ENCODE measurements at places on chromosomes 6 and 20.

DNA sequence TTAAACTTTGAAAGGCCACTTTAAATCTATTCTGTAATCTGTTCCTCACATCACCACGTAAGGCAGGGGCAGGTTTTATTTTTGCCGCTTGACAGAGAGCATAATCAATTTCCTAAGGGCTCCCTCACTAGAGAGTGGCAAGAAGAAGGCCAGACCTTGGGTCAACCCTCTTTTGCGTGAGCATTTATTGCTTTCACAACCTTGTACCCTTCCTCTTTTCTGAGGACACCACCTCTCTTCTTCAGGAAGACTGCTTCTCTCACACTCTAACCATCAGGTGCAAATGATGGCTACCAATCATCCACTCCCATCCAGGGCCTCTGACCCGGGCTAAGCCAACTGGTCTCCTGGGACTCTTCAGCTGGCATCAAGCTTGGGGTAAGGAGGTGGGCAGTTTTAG is 25.2 kb upstream of the QKI start:
- no peak for DNase-seq

GRCh38 chr20:46701556-46701955 is 7.9 kb upstream of the SLC2A10 start:
- no peak for DNase-seq

DNA sequence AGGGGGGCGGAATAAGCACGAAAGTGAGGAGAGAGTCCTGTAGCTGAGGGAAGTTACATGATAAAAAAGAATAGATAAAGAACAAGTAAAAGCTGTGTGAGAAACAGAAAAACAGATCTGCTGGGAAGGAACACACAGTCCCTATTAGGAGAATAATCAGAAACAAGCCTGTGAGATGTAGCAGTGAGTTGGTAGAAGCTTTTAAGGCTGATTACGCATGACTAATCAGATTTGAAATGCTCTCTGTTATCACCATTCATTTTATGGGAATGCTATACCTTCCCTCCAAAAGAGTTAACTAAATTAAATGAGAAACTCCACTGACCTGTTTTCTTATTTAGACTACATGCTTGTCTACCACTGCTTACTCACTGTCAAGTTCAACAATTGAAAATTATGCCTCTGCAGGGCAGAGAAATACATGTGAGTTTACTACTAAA is 15.8 kb downstream of the REPS1 start:
- DNase-seq = peak; percentile 71

GRCh38 chr20:36271639-36272546 is 34.2 kb upstream of the DLGAP4 start:
- no peak for DNase-seq

GRCh38 chr6:68740828-68741500 is 105.9 kb downstream of the ADGRB3 start:
- DNase-seq = no peak

DNA sequence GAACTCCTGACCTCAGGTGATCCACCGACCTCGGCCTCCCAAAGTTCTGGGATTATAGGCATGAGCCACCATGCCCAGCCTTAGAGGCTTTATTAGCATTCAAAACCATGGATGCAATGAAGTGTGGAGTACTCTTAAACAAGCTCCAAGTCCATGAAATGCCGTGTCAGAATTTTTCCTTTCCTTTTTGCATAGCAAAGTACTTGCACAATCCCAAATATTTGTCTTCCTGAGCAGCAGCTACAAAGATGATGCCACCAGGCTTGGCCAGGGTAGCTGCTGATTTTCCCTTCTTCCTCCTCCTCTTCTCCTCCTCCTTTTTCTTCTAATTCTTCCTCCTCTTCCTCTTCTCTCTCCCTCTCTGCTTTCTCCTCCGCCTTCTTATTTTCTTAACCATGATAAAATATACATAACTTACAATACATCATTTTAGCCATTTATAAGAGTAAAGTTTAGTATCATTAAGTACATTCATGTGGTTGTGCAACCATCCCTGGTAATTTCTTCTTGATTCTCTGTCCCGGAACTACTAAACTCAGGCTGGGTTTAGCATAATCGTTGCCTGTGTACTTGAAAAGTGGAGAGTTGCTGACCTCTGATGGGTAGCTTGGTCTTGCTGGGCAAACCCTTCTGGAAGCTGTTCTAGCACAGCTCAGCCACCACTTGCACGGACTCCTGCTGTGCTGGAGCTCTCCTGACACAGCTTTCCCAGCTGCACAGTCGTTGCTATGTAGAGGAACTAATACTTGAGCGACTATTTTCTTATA is 20.3 kb downstream of the MUCL3 start:
- peak; percentile 27 for DNase-seq

GRCh38 chr20:37640600-37641561 is 52.9 kb upstream of the CTNNBL1 start:
- DNase-seq = peak; percentile 70

All from A673 (cell line).